Stimulated activated CD8-positive, alpha-beta memory T cell treated with anti-CD3 and anti-CD28 coated beads, Interleukin-15, amount 100 ng/mL, for 24 hours (primary cell): ENCODE measurements at places on chromosomes 2 and 18.

DNA sequence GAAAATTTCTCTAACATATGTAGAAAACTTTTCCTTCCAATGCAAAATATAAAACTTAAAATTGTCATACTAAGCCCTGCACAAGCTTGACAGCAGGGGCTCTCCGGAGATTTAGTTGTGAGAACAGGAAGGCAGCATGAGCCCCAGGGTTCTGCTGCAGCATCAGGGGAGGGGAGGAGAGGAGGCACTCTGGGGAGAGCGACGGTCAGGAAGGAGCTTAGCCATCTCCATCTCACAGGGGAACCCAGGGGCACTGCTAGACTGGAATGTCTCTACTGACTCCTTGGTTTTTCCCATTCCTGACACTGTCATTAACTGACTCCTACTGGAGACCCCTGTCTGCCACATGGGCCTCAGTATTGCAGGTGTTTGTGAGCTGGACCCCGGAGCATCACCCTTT, 123.6 kb downstream of the GPR39 start:
- no peak for DNase-seq

- DNase-seq: no peak
Measured at GRCh38 chr2:72806280-72806945, 19.4 kb downstream of the EXOC6B start.

- no peak for DNase-seq
Measured at GRCh38 chr2:178513876-178514275, 33.6 kb downstream of the PLEKHA3 start.

DNA sequence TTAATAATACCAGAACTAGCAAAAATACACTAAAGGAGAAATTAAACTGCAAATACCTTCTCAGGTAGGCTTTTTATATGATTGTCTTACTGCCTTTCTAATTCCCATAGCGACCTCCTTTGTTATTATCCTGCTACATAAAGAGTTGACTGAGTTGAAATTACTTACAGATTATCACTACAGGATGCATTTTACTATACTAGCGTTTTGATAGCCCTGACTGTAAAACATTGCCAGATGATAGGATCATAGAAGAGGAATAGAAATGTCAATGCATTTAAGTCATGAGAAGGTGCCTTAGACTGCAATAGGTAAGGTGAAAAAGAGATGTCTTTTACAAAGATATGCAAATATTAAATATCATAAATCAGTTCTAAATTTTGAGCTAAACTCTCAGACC, 639.7 kb downstream of the NRXN1 start:
- no peak for DNase-seq

DNA sequence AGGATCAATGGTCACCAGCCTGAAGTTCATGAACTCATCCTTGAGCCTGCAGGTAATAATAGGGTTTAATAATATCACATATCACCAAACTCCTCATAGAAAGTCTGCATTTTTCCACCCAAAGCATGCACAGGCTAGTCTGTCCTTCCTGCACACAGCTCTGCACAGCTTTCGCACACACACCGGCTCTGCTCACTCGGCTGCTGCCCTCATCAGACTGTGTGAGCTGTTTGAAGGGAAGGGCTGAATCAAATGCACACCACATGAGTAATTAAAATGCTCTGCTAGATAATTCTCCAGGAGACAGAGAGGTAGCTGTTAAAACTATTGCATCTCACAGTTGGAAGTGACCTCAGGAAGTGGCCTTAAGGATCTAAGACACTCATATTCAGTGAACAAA, 108.4 kb upstream of the YPEL5 start:
- DNase-seq: no peak

- no peak for DNase-seq
Measured at GRCh38 chr2:239561446-239562001, 160.7 kb upstream of the HDAC4 start.

DNA sequence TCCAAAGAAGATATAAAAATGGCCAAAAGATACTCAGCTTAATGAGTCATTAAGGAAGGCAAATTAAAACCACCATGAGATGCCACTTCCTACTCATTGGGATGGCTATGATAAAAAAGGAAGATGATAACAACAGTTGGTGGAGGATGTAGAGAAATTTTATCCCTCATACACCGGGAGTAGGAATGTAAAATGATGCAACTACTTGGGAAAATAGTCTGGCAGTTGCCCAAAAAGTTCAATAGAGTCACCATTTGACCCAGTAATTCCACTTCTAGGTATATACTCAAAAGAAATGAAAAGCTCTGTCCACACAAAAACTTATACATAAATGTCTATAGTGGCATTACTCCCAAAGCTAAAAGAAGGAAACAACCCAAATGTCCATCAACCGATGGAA, 10.1 kb upstream of the SULT1C2 start:
- DNase-seq: no peak

GRCh38 chr2:126858013-126858412, 40.7 kb upstream of the TEX51 start:
- DNase-seq: no peak

DNA sequence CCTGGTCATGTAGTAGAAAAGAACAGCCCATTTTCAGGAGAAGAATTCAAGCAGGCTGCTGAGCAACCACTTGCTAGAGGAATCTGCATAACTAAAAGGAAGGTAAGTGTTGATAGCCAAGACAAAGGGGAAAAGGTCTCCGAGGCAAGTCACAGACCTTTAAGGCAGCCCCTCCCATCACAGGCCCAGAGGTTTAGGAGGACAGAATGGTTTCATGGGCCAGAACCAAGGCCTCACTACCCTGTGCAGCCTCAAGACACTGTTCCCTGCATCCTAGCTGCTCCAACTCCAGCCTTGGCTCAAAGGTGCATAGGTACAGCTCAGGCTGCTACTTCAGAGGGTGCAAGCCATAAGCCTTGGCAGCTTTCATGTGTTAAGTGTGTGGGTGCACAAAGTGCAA, 238.6 kb upstream of the CYP26B1 start:
- no peak for DNase-seq

DNA sequence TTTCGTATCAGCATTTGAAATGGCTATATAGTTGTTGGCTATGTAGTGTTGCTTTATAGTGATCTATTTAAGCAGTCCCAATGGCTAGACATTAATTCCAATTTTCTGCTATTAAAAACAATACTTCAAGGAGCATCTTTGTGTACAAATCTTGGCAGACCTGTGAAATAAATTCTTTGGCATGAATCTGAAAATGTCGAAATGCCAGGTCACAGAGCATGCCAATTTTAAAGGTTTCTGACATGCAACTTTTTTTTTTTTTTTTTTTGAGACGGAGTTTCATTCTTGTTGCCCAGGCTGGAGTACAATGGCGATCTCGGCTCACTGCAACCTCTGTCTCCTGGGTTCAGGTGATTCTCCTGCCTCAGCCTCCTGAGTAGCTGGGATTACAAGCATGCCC, 26.8 kb upstream of the CABLES1 start:
- no peak for DNase-seq

DNA sequence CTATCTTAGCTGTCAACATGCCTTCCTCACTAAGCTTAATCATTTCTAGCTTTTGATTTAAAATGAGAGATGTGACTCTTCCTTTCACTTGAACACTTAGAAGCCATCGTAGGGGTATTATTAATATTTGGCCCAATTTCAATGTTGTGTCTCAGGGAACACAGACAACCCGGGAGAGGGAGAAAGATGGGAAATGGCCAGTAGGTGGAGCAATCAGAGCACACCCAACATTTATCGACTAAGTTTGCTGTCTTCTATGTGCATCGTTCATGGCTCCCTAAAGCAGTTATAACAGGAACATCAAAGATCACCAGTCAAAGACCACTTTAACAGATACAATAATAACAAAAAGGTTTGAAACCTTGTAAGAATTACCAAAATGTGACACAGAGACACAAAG, 110.2 kb downstream of the OLA1 start:
- no peak for DNase-seq

DNA sequence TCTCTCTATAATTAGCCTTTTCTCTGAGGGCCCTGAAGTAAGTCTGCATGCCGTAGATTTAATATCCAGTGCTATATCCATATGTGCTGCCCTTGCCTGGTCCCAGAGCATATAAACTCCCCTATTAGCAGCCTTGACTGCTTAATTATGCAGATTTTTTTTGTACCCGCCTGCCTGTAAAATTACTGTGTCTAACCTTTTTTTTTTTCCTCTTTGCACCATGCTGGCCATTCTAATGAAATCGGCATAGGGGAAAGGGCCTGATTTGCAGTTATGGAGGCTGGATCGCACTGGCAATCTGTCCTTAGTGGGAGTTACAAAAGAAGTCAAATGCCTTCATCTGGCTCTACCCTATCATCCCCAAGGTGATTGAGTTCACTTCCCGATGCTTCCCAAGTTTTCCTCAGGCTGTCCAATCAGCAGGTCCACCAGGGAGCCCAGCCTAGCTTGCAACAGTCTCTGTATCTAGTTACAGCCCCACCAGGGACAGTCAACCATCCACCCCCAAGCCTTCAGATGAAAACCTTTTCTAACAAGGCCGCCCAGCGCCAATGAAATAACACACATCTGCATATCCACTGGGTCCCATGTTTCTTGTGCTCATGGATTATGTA, 239.0 kb downstream of the ZNF521 start:
- no peak for DNase-seq

DNA sequence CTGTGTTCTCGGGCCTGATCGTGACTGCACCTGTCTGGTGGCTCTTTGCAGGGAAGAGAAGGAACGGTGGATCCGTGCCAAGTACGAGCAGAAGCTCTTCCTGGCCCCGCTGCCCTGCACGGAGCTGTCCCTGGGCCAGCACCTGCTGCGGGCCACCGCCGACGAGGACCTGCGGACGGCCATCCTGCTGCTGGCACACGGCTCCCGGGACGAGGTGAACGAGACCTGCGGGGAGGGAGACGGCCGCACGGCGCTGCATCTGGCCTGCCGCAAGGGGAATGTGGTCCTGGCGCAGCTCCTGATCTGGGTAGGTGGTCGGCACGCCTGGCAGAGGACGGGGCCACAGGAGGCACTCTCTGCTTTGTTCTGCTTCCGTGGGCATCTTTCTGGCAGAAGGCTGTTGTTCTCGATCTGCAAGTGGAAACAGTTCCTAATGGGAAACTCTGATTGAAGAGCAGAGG, 48.0 kb downstream of the GBX2 start:
- DNase-seq: no peak

- no peak for DNase-seq
Measured at GRCh38 chr2:33342705-33343104, 133.7 kb upstream of the RASGRP3 start.

GRCh38 chr2:101969723-101970122, 22.0 kb upstream of the IL1R2 start:
- no peak for DNase-seq

- DNase-seq: no peak
Measured at GRCh38 chr2:179882851-179883806, 21.7 kb upstream of the ZNF385B start.

- no peak for DNase-seq
Measured at GRCh38 chr2:66794070-66794469, 359.1 kb downstream of the MEIS1 start.

DNA sequence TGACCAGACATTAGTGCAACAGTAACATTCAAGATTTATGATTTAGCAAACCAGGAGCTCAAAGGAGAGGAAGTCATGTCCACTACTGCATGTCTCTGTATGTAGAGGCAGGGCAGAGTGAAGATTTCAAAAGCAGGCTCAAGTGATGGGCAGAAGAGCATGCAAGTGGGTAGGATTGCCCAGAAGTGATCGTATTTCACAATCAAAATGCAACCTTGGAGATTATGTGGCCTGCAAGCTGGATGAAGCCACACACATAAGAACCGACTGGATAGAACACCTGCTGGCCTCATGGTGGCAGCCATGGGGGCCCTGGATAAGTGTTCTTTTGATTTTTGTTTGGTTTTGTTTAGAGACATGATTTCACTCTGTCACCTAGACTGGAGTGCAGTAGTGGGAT, 286.8 kb upstream of the RAB12 start:
- DNase-seq: no peak

- no peak for DNase-seq
Measured at GRCh38 chr18:47184419-47185050, 8.4 kb upstream of the IER3IP1 start.

- no peak for DNase-seq
Measured at GRCh38 chr2:177143444-177143843, 69.2 kb upstream of the HNRNPA3 start.

DNA sequence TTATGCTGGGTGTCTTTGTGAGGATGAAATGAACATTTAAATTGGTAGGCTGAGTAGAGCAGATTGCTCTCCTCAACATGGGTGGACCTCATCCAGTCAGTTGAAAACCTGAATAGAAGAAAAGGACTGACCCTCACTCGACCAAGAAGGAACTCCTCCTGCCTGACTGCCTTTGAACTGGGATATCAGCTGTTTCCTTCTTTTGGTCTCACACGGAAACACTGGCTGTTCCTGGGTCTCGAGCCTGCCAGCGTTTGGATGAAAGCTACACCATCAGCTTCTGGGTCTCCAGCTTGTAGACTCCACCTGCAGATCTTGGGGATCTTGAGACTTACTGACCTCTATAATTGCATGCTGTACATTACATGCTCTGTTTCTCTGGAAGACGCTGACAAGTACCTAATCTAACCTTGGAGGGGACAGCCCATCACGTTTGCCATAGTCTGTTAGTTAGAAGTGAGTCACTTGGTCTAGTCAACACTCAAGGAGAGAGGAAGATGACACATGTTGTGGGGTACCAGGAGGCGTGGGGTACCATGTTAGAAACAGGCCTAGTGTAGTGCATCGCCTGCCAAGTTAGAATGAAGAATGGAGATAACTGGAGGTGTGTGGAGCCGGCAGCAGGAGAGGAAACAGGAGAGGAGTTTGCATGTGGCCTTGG, 267.0 kb downstream of the MREG start:
- no peak for DNase-seq

DNA sequence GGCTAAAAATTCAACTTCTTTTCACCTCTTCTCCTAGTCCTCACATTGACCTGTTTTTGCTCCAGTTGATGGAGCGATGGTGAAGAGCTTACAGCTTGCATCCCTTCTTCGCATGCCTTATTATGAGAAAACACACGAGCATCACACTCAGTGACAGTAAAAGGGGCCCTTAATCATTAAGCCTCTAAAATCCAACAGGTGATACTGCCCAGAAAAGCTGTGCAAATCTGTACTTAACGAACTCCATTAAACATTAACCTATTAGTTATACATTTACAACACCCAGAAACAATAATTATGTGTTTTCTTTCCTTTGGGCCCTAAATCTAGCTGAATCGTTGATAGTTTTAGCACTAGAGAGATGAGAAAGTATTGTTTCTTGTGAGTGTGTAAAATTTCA, 54.8 kb downstream of the LAMA1 start:
- no peak for DNase-seq

DNA sequence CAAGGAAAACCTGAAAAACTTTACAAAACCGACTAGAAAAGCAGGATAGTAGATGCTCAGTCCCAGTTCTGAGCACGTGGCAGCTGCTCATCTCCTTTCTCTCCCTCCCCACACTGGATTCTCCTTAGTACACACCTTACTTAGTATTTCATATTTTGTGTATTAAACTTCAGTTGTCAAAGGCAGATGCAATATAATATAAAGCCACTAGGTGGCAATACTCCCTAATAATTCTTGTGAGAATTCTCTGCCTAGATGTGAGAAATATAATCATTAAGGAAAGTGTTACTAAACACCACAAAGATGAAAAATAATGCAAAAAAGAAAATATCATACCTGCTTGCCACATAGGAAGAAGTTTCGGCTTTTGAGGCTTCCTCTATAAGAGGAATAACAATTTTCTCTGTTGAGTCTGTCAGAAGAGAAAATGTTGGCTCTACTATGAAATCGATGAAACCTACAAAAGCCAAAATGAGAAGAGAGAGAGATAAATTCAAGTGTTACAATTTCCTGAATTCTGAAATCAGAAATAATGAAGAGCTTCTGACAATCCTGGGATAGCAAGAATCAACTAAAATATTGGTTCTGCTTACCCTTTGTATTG, 200.6 kb downstream of the PPP1R1C start:
- DNase-seq: no peak

GRCh38 chr2:84905181-84906107, at the start of gene TMSB10:
TSS of gene TMSB10 (plus strand) at chr2:84905656.
- peak; percentile 80 for DNase-seq
